NCI-H1930 (cell line): ENCODE measurements at places on chromosomes 2 and 18.

DNA sequence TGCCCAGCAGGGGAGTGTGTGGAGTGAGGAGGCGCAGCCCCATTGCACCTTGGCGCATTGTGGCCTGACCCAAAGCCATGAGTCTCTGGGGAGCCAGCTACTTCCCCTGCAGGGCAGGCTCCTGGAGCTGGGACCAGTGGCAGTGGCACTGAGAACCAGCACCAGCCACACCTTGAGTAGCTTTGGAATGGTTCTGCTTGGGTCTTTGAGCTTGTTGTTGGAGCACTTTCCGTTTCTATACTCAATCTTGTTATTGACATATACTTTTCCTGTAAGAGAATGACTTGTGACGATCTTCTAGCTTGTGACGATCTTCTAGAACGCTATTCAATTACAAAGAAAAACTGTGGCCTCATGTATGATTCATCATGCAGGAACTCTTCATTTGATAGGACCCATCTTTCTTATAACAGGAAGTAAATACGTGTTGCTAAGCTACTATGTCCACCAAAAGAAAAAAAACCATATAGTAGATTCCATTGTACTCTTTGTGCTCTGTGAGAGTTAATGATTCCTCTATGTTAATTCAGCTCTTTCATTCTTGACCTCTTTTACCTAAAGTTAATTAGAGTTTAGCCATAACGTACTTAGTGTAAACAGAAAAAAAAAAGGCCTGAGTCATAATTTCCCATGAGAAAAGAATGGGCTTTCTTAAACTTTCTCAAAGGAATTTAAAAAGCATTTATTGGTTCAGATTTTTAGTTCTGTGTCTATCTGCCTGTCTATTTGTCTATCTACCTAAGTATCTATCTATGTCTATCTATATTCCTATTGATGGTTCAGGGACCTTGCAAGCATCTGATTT lies 113.1 kb downstream of the GATA6 start:
- no peak for DNase-seq

DNA sequence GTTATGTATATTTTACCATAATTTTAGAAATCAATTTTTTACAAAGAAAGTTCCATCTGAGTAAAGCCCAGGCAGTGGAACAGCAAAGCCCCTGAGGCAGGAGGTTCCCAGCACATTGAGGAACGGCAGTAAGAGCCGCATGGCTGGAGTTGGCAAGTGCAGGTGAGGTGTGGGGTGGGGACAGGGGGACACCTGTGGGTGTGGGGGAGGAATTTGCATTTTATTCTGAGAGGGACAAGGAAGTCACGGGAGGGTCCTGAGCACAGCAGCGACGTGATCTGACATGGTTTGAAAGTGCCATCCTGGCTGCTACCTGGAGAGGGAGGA lies 16.1 kb upstream of the ADI1 start:
- DNase-seq: no peak

DNA sequence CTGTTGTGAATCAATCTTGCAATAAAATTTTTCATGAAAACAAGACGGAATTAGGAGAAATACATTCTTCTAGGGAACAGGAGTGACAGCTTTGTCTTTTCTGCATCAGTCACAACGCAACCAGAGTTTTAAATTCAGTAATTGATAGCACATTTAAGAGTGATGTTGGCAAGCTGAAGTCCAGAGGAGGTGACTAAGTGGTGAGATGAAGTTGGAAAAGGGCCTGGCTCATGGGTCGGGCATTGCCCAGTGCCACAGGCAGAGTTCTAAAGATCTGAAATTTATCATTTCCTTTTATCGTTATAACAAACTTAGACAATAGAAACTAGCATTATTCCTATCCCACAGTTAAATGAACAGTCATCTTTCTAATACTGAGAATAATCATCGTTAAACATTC lies 764.6 kb upstream of the ZEB2 start:
- DNase-seq: no peak

DNA sequence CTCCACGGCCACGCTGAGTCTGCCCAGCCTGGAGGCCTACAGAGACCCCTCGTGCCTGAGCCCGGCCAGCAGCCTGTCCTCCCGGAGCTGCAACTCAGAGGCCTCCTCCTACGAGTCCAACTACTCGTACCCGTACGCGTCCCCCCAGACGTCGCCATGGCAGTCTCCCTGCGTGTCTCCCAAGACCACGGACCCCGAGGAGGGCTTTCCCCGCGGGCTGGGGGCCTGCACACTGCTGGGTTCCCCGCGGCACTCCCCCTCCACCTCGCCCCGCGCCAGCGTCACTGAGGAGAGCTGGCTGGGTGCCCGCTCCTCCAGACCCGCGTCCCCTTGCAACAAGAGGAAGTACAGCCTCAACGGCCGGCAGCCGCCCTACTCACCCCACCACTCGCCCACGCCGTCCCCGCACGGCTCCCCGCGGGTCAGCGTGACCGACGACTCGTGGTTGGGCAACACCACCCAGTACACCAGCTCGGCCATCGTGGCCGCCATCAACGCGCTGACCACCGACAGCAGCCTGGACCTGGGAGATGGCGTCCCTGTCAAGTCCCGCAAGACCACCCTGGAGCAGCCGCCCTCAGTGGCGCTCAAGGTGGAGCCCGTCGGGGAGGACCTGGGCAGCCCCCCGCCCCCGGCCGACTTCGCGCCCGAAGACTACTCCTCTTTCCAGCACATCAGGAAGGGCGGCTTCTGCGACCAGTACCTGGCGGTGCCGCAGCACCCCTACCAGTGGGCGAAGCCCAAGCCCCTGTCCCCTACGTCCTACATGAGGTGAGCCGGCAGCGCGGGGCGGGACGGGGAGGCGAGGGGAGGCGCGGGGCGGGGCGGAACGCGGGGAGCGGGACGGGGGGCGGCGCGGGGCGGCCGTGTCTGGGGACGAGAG lies 15.2 kb downstream of the NFATC1 start:
- DNase-seq: no peak

GRCh38 chr18:46427216-46427995 lies 229.6 kb downstream of the LOXHD1 start:
- DNase-seq: no peak

GRCh38 chr18:9243029-9243428 lies 91.5 kb upstream of the TWSG1 start:
- DNase-seq: no peak

DNA sequence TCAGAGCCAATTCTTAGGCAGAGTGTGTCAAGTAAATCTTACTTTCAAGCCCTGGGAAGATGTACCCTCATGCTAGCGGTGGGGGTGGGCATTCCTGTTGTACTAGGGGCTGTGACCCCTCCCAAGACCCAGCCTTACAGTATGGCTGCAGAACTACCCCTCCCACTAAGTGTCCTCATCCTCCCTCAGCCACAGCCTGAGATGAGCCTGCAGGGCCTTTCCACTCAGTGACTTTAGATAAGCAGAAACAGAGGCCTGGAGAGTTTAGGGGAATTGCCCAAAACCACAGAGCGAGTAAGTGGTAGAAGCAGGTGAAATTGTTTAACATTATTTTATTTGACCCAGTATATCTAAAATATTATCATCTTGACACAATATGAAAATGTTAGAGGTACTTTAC lies 36.6 kb downstream of the TTC32 start:
- no peak for DNase-seq

DNA sequence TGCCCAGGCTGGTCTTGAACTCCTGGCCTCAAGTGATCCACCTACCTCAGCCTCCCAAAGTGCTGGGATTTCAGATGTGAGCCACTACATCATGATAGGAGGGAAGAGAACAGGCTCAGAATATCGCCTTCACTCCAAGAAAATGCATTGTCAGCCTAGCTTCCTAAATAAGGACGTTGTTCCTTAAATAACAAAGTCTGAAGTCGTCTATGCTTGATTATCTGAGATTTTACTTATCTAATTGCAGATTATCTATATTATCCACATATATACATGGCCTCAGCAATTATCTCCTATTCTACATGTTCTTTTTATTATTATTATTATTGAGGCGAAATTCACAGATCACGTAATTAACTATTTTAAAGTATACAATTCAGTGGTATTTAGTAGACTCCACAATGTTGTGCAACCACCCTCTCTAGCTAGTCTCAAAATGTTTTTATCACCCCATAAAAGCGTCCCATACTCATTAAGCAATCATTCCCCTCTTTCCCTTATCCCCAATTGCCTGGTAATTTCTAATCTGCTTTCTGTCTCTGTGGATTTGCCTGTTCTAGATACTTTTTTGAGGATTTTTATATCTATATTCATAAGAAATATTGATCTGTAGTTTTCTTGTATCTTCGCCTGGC lies 95.1 kb upstream of the RFX8 start:
- DNase-seq: no peak

DNA sequence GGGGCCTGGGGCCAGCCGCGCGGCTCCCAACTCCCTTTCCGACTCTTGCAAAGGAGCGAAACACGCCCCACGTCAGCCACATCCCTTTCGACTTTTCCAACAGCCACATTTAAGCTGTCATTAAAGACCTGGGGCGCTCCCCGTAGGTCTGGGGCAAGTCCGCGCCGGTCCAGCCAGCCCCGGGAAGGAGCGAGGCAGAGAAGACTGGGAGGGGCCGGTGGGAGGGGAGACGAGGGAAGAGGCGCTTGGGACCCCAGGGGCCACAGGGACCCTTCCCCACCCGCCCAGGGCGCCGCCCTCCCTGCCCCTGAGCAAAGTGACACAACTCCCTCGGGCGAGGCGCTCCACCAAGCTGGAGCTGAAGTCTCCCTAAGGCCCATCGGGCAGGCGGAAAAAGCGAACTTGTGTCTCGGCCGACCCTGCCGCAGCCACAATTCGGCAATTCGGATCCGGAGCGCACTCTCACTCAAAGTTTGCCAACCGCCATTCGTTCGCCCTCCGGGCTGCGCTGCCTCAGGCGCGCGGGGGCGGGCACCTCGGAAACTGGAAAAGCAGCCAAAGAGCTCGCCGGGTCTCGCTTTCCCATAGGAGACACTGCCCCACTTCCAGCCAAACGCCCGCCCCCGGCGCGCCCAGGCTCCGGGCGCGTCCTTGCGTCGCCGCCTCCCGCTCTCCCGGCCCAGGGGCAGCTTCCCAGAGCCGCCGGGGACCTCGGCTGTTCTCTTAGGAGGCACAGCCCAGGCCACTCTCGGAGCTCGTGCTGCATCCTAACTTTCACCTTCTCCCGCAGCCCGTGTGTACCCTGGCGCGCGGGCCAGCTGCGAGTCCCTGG lies 1.1 kb upstream of the KCTD1 start:
- DNase-seq: peak; percentile 9

DNA sequence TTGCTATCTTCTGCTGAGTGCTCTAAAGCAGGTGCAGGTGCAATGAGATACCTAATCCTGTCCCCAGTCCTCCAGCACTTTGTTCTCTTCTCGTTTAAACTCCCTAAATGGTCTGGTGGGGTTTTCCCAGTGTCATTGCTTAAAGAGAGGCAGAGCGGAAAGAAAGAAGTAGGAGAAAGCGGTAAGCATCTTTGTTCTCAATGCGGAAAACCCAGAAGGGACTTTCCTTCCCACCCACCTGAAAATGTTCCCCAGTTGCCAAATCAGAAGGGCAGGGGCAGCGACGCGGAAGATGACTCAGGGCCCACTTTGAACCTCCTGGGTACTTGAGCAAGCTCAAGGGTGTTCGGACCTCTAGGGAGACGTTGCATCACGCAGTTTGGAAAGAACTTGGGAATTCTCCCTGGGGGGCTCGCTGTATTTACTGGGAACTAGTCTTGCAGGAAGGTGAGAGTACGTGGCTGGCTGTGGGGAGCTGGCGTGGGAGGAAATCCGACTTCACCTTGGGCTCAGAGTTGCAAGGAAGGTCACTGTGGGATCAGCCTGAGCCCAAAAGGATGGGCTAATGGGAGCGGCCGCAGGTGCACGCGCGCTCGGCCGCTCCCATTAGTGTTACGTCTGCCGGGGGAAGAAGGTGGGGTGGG lies 589 bp upstream of the SGPP2 start:
- DNase-seq: no peak

DNA sequence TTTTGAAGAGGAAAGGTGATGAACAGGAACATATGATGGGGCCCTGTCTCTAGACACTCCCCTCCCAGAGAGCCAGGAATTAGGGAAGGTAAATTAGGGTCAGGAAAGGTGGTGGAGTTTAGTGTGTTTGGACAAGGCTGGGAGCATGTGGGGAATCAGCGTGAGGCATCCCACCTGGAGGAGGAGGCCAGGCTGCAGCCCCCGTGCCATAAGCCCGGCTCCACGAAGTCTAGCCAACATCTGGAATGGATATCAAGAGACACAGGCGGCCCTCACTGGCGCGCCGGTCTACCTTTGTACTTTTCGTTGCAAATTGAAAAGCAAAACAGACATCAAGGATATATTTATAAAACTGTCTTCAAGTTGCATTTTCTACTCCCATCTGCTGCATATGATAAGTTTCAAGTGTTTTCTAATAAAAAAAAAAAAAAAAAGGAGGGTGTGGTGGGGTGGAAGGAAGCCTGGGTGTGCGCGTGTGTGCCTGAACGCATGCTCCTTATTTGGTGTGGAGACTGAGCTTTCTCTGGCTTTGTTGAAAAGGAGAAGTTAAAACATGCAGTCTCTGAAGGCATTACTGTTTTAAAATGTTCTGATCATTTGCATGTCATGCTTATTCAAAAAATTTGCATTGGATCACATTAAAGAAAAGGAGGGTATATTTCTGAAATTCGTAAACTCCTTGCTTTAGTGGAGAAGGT lies 546.7 kb upstream of the ID2 start:
- no peak for DNase-seq

DNA sequence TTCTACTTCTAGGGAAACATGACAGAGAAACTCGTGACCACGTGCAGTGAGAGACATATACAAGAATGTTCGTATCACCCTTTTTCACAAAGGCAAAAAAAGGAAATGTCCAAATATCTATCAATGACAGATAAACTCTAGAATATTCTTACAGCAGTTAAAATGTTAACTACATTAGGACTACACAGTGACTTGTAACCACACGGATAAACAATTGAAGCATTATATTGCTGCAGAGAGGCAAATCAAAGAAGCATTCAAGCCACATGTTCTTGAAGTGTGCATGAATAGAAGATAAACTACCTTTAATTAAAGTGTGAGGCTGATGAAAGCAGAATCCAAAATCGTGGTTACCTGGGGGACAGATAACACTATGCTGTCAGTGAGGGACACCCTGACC lies 935.3 kb upstream of the KLHL29 start:
- no peak for DNase-seq

- no peak for DNase-seq
These were observed 211.0 kb downstream of the MBD5 start for GRCh38 chr2:148231858-148232257.

DNA sequence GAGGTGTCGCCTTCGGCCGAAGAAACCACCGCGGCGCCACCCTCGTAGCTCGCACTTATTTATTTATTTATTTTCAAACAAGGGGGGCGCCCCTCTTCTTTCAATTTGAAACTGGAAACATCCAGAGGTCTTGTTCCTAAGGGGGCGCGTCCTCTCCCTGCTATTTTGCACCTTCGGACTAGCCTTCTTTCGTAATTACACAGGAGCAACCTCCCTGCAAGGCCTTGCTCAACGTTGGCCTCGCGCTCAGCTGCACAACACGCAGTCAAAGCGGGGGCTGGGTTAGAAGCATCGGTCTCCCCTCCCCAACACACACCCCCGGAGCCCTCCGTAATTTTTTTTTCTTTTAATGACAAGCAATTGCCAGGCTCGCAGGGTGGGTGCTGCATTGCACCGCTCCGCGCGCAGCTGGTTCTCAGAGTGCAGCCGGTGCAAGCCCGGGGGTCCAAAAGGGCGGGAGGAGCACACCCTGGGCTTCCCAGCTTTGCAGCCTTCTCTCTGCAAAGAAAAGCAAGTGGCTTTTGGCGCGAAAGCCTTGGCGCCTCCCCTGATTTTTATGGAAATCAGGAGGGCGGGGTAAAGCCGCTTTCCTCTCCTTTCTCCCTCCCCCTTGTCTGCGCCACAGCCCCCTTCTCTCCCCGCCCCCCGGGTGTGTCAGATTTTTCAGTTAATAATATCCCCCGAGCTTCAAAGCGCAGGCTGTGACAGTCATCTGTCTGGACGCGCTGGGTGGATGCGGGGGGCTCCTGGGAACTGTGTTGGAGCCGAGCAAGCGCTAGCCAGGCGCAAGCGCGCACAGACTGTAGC lies at the start of gene MYCN:
TSS of gene MYCN (plus strand) at position 697 of the 807 bp plus-strand sequence. CDS start 1,515 bp downstream, outside the sequence.
- DNase-seq: peak; percentile 42

GRCh38 chr18:45049578-45050319 lies 369.1 kb downstream of the SETBP1 start:
- no peak for DNase-seq
